A549 (cell line): ENCODE measurements at places on chromosomes 16 and 17.

GRCh38 chr16:85372627-85373372 lies 240.3 kb upstream of the GSE1 start:
- peak; percentile 52 for DNase-seq

- no peak for DNase-seq
Measured at GRCh38 chr17:50029185-50029584, 26.7 kb upstream of the ITGA3 start.

DNA sequence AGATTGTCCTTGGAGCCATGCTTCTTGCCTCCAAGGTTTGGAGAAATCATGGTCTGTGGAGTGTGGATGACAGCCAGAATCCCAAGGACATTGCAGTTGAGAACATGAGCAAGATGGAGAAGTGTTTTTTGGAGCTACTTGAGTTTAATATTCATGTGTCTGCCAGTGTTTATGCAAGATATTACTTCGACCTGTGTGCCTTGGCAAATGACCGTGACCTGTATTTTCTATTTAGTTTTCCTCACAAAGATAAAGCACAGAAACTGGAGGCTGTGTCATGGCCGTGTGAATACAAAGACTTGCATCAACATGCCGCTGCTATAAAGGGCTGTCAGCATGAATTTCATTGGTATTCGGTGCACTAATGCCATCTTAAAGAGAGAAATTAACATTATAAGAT lies 9.0 kb downstream of the GGA2 start:
- no peak for DNase-seq

GRCh38 chr17:37092071-37092470 lies 143.3 kb downstream of the AATF start:
- DNase-seq = no peak

GRCh38 chr17:76281573-76282371 lies 16.6 kb downstream of the UBALD2 start:
- no peak for DNase-seq

DNA sequence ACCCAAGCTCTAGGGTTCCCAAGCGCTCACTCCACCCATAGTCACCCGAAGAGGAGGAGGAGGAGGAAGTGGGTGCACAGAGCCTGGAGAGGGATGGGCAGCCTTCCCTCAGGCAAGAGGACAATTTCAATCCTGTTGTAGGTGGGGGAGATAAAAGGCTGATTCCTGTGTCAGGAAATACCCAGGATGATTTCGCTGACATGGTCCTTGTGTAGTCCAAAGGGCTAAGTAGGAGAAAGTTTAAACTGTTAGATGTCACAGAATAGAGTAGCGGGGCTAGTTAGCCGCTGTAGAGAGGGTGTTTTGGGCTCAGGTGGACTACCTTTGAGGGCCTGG lies 1.3 kb upstream of the EXOC7 start:
- DNase-seq = no peak

DNA sequence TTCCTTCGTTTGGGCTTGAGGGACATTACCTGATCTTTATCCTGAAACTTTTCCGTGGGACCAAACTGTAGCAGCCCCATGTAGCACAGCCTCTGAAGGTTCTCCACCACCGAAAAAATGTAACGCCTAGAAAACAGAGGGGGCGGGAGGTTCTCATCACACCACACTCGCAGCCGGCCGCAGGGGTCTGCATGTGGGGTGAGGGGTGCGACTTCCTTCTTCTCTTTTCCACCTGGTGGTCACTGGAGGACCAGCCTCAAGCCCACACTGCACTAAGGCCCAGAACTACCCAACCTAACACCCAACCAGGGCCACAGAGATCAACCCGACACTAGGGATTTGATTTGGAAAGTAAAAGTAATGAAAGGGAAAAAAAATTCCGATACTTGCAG lies 57.1 kb downstream of the GTF3C1 start:
- no peak for DNase-seq

DNA sequence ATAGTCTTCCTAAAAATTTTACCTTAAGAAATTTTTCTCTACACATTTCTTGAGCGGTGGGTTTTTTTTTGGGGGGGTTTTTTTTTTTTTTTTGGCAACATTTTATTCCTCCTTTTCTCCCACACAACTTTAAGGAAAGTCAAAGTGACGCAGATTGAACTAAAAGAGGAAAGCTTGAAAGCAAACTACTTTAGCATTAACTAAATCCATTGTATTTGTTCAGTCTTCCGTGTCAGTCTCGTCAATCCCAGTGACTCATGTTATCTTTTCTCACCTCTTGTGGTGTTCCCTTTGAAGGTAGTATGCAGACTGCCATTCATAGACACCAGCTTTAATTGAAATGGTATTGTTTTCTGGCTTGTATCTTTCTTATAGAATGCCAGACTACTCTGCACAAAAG lies 39.3 kb downstream of the TADA2A start:
- DNase-seq = peak; percentile 46
